GM12865 (cell line): ENCODE measurements at places on chromosomes 5 and 9.

- no peak for DNase-seq
These were observed 220.1 kb upstream of the MSX2 start for GRCh38 chr5:174504266-174504726.

GRCh38 chr5:9621379-9621903 is 8.7 kb downstream of the TAS2R1 start:
- DNase-seq, result no peak

- DNase-seq, result no peak
These were observed 24.5 kb downstream of the PTGES2 start for GRCh38 chr9:128102861-128103588.

DNA sequence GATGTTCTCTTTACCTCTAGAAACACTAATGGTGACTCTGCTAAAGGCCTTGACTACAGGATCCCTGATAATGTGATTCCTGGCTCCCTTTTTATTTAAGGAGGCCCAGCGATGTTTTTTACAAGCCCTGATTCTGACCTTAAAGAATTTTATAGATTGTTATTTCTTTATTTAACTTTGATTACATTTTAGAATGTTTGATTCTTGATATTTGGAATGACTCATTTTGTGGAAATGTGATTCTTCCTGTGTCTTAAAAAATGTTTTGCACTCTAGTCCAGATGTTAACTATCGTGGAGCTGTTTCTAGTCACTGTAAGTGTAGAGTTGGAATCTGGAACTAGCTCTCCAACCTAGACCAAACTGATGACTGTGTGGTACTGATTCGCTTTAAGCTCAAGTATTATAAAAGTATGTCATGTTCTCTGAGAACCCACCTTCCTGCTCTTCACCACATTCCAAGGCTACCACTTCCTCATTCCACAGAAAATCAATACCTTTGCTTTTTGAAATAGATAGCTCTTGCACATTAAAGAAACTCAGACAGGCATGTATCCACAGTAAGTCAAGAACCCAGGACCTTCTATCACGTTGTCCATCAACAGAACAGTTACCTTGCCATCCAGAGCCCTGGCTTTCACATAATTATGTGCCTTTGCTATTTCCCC is 65.2 kb downstream of the JMY start:
- DNase-seq, result no peak

- DNase-seq, result no peak
These were observed 59.8 kb downstream of the MACROH2A1 start for GRCh38 chr5:135339189-135339588.

GRCh38 chr9:126703002-126703865 is 89.5 kb downstream of the LMX1B start:
- no peak for DNase-seq

DNA sequence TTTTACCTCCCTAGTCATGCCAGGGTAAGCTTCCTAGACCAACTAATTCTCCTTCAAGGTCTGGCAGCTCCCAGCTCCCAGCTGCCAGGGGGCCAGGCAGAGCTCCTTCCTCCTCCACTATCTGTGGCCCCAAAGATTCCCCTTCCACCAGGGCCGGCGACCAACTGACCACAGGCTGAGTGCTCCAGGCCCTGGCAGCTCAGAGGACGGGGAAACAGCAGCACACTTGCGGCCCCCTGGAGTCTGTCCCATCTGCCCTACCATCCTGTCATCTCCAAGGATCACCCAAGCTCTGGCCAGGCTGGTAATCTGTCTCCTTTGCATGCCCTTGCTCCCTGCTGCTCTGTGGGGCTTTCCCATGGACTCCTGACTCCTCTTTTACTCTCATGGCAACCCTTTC is 31.2 kb upstream of the BASP1 start:
- DNase-seq, result no peak

DNA sequence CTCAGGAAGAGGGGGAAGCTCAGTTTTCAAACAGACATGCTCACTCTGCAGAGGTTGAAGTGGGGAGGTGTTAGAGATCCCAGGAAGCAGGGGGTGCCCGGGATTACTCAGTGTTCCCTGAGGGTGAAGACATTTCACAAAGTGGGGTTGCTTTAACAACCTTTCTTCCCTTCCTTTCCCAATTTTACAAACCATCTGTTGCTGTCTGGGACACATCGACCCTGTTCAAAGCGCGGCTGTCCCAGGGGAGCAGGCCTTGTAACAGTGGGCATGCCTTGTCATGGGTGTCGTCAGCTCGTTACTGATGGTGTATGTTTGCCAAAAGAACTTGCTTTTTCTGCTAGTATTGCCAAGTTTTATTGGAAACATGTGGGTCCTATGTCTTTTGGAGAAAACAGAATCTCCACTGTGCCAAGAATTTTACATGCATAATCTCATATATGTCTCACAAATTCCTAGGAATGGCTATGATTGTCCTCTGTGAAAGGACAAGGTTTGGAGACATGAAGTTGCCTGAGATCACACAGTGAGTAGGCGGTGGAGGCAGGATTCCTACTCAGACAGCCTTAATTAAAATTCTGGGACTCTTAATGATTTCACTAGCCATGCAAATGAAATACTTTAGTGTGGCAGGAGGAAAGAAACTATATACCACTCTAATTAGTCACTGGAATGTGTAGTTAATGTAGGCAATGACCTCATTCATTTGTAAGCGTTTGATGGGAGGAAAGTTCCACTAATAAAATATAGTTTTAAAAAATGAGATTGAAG is 198.9 kb downstream of the NXNL2 start:
- no peak for DNase-seq

- DNase-seq, result no peak
These were observed 194.7 kb downstream of the DTWD2 start for GRCh38 chr5:118793652-118794051.

DNA sequence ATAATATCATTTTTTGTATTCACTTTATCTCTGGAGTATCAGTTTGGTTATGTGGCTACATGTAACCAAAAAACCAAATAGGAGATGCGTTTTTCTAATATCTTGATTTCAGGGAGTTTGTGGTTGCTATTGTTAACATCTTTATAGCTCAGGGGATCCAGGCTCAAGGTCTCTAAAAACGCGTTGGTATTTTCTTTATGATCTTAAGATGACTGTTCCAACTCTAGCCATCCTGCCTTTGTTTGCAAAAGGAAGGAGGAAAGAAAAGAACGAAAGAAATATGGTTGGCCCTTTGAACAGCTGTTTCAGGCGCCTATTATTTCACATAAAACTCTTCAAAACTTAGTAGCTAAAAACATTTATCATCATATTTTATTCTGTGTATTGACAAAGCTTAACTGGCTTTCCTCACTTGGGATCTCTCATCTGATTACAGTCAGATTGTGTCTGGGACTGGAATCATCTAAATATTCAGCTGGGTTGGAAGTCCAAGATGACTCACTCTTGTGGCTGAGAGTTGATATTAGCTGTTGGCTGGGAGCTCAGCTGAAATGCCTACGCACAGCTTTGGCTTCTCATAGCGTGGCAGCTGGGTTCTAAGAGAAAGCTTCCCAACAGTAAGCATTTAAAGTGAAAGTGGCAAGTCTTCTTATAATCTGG is 60.1 kb downstream of the FAM174A start:
- DNase-seq, result peak; percentile 3

GRCh38 chr5:59025734-59026133 is 442.9 kb downstream of the RAB3C start:
- no peak for DNase-seq

DNA sequence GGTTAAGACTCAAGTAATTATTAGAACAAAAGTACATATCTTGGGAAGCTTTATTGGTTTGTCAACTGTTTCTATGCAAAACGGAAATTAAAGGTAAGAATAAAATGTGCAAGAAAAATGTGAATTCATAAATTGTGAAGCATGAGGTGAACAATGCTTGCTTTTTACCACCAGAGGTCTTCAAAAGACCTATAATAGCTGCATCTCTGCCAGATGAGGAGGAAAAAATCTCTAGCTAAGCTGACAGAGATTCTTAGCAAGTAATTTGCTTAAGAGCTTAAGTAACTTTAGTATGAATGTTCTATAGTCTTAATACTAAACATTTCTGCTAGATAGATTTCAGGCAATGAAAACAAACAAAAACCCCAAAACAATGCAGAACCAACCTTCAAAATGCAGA is 54.1 kb downstream of the MRPS30 start:
- DNase-seq, result peak; percentile 30

DNA sequence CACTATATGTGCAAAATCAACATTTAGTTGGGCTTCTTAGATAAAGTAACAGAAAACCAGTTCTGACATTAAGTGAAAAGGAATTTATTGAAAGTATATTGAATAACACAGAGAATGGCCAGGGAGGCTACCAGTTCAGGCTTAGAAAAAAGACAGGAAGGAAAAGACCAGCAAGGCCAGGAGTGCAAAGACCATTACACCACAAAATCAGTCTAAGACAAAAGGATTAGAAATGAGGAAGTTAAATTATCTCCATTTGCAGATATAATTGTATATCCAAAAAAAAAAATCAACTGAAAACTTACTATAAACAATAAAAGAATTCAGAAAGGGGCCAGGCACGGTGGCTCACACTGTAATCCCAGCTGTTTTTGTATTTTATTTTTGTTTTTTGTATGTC is 4.8 kb upstream of the TEX10 start:
- no peak for DNase-seq

DNA sequence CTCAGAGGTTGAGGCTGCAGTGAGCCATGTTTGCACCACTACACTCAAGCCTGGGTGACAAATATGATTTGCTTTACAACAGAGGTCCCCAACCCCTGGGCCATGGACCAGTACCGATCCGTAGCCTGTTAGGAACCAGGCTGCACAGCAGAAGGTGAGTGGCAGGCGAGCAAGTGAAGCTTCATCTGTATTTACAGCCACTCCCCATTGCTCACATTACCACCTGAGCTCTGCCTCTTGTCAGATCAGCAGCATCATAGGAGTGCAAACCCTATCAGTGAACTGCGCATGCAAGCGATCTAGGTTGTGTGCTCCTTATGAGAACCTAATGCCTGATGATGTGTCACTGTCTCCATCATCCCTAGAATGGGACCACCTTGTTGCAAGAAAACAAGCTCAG is 42.5 kb downstream of the SAXO1 start:
- no peak for DNase-seq

DNA sequence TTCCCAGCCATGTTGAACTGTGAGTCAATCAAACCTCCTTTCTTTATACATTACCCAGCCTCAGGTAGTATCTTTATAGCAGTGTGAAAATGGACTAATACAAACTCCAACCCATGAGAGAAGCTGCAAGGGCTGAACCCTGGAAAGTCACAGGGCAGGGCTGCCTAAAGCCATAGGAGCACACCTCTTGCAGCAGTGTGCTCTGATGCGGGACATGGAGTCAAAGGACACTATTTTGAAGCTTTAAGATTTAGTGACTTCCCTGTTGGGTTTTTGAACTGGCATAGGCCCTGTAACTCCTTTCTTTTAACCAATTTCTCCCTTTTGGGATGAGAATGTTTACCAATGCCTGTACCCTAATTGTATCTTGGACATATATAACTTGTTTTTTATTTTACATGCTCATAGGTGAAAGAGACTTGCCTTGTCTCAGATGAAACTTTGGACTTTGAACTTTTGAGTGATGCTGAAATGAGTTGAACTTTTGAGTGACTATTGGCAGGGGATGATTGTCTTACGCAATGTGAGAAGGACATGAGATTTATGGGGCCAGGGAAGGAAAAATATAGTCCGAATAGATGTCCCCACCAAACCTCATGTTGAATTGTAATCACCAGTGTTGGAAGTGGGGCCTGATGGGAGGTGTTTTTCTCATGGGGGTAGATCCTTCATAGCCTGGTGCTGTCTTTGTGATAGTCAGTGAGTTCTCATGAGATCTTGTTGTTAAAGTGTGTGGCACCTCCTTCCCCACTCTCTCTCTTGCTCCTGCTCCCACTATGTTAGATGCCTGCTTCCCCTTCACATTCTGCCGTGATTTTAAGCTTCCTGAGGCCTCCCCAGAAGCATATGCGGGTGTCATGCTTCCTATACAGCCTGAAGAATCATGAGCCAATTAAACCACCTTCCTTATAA is 159.5 kb upstream of the SPEF2 start:
- DNase-seq, result no peak

GRCh38 chr5:102850503-102850902 is 95.4 kb downstream of the PAM start:
- DNase-seq, result no peak

DNA sequence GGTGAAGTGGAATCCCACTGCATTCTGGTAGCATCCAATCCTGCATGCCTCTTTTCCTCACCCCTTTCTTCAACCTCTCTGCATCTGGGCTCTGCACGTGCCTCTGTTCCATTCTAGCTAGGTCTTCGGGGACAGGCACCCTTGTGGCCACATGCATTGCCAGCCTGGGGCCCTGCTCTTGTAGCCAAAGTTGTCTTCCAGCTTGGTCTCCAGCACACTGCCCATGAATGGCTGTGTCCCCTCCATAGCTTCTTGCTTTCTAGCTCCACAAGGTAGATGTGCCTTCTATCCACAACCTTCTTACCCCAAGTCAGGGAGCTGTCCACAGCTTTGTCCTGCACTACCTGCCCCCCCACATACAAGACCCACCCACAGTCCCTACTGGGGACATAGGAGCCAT is 32.6 kb downstream of the ALG2 start:
- DNase-seq, result no peak

- DNase-seq, result peak; percentile 79
These were observed 456 bp downstream of the KDM3B start for GRCh38 chr5:138352722-138353559.

- no peak for DNase-seq
These were observed 280.8 kb upstream of the RASA1 start for GRCh38 chr5:86986837-86987236.

DNA sequence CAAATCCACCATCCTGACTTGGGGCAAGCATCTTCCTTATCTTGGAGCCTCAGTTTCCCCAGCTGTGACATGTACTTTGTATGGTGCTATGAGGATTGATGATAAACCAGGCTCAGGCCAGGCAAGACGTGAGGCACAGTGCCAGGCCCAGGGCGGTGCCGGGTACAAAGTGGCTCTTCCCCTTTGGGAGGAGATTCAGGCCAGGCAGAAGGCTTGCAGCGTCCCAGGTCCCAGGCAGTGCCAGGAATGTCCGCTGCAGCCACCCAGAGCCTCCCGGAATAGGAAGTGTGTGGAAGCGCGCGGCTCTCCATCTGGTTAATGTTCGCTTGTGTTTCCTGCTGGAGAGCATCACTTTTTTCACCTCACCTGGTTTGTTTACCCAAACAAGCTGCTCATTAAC is 12.6 kb upstream of the DENND1A start:
- no peak for DNase-seq

GRCh38 chr5:77885519-77885918 is 109.4 kb upstream of the TBCA start:
- DNase-seq, result no peak

DNA sequence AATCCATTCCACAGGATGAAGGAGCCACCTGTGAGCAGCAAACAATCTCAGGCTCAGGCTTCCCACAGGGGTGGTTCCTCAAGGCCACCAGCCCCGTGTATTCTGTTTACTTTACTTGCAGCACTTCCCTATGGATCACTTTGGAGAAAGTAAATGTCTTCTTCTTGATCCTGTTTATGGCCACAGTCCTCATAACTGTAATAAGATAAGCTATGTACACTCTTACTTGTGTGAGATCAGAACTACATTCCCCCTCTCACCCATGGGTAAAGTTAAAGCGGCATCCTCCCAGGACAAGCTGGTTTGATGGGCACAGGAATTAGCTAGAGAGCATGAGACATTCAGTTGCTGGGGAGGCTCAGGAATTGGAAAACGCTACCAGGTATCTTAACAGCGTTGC is 86.1 kb downstream of the TMEM215 start:
- no peak for DNase-seq
